Activated CD8-positive, alpha-beta T cell treated with anti-CD3 and anti-CD28 coated beads for 36 hours (primary cell): ENCODE measurements at places on chromosomes 7 and 10.
A peak's percentile ranks its signal among the peaks of the same experiment; 100 is the strongest.

DNA sequence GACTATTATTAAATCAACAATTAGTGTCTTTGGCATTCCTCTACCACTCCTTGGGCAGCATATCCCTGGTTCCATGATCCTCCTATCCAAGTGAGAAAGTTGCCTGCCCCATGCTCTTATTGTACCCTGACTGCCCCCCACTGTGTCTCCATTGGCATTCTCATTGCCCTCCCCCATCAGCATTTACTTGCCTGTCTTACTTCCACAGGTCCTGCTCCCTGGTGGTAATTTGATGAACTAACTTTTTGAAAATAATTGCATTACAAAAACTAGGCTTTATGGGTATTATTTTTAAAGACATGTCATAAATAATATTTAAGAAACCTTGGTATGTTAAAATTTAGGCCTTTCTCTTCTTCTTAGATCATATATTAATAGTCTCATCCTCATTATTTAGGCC is 346.4 kb downstream of the PCLO start:
- DNase-seq, result no peak

- no peak for DNase-seq
Measured at GRCh38 chr7:2016021-2016631, 216.6 kb downstream of the MAD1L1 start.

DNA sequence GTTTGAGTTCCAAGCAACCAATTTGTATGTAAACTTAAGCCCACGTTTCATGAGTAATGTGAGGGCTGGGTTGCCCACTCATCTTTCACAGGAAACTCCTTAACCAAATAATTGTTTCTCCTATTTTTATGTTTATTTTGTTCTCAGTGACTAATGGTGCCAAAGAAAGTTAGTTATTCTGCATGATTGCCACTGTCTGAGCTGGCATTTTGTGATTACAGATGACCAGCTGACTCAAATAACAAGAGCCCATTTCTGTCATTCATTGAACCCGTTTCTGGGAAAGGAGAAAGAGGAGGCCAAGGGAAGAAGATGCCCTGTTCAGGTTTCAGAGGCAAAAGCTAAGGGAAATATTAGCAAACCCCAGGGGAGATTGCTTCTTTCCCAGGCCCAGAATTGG is 186.9 kb upstream of the MYO3A start:
- no peak for DNase-seq

DNA sequence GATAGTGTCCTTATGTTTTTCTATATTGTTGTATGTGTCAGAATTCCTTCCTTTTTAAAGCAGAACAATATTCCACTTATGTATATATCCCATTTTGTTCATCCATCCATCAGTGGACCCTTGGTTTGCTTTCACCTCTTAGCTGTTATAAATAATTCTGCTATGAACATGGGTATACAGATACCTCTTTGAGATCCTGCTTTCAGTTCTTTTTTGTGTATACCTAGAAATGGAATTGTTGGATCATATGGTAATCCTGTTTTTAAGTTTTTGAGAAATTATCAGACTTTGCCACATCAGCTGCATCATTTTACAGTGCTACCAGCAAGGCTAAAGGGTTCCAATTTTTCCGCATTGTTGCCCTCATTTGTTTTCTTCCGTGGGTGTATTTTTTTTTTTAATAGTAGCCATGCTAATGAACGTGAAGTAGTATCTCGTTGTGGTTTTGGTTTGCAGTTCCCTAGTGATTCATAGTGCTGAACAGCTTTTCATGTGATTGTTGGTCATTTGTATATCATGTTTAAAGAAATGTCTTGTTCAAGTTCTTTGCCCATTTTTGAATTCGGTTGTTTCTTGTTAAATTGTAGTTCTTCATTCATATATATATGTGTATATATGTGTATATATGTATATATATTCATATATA is 87.8 kb downstream of the LCOR start:
- DNase-seq, result no peak

DNA sequence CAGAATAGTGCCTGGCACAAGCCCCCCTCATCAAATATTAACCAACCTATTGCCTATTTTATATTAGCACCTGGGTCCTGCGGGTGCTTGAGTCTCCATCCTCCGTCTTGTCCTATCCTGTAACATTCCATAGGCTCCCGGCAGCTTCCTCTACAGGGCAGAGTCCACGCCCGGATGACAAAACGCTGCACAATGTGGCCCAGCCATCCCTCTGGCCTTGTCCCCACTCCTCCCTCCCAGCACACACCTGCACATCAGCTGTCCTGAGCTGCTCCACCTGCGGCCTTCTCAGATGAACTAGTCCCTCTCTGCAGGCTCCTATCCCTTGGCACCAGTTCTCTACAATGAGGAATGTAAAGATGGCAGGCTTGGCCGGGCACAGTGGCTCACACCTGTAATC is 153.5 kb upstream of the PDE1C start:
- no peak for DNase-seq

- DNase-seq, result peak; percentile 39
Measured at GRCh38 chr10:14200698-14201544, 129.8 kb downstream of the FRMD4A start.

DNA sequence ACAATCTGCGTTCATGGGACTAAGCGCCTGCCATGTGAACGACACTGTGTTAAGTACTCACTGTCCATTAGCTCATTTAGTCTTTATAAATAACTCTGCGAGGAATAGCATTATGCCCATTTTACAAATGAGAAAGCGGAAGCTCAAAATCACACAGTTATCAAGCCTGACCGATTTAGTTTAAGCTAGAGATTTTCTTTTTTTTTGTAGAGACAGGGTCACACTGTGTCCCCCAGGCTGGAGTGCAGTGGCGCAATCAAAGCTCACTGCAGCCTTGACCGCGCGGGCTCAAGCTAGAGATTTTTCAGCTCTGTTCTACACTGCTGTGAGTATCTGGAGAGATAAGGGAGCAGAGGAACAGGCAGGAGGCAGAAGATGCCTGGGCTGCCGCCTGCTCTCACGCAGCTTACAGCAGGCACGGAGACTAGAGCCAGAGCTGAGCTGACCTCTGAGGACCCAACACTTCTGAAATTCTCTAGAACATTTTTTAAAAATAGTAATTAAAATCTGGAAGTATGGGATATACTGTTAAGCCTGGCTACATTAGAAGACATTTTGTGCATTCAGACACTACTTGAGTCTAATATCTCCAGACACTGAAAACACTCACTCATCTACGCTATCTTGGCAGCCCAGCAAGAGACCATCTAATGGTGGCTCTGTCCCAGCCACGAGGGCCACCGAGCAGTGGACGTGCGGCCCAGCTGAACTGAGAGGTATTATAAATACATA is 38.7 kb downstream of the GNA12 start:
- DNase-seq, result no peak
